ENCODE measurements at places on chromosomes 4 and X. TPM values are rescaled to one million over a fixed set of nuclear protein-coding genes. Genes with fewer than 3 reads are reported as not detected.

- DNase-seq = no peak
Observed at GRCh38 chr4:54861201-54861600, 203.4 kb downstream of the KIT start.

PABPC1L2B gene
- total RNA-seq = not detected

- DNase-seq = no peak
Observed at GRCh38 chr4:155529272-155529671, 137.4 kb upstream of the GUCY1A1 start.

DNA sequence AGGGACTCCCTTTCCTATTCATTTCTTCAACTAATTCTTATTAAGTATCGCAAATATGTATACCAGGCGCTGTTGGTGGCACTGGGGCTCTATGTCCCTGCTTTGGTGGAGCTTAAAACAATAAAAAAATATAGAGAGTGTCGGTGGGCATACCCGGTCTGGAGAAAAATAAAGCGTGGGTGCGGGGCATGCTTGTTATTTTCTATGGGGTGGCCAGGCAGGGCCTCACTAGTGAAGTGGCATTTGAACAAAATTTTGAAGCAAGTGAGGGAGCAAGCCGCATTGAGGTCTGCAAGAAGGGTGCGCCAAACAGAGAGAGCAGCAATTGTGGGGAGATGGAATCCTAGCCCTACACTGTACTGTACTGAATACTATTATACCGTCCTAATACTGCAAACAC, 565 bp upstream of the IDS start:
- DNase-seq = no peak

BTK gene
- total RNA-seq = 9.8 TPM

BEX1 gene
- not detected for total RNA-seq

MAGEB1 gene
- not detected for total RNA-seq

DNA sequence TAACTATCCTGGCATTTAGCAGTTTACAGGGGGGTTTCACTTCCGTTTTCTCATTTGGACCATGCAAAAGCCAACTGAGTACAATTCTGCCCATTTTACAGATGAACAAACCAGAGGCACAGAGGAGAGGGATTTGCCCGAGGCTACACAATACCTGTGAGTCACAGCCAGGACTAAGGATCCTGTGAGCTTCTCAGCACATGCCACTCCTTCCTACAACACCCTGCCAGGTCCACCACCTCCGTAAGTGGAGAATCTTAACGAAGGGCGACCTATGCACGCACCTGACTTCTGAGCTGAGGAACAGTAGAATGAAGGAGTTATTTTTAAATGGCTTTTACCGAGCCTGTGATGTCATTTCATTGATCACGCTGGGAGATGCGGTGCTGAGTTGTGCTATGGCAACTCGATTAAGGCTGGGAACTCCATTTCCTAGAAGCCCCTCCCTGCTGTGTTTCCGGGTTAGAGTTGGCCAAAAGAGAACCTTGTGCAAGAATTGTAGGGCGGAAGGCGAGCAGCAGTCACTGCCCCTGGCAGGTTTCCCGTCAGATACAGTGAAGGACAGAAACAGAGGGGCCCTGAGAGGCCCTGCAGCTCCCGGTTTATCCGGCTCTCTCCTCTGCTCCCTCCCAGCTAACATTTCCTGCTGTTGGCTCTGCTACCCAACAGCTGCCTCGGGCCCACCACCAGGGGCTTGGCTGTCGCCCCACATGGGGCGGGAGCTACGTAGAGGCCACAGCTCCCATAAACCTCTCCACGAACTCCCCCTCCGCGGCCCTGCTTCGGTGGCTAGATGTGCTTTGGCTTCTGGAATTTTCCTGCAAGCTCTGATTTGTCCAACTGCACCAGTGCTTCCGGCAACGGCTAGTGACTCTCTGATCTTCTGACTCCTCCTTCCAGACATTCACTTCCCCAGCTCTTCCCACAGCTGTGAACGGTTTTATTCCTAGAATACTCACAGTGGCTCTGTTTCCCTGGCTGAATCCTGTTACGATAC, 75.1 kb upstream of the USP9X start:
- peak; percentile 35 for DNase-seq

TAF7L gene
- total RNA-seq = not detected

DNA sequence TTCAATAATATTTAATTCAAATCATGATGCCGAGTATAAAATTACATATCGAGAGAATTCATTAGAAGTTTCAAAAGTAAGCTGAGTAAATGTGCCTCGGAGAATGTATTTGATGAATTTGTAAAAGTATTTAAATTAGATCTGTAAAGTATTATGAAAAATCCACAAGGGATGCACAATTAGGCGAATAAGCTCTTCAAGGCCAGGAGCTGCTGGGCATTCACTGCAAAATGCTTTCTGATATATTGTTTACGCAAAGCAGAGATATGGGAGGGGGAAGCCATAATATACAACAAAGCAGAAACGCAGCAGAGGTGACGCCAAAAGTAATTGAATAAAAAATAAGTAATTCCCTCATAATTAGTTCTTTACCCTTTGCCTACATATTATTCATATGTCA, 1121.5 kb upstream of the TENM3 start:
- DNase-seq = no peak

- DNase-seq = no peak
Observed at GRCh38 chr4:110610940-110611831, 11.7 kb downstream of the PITX2 start.

CT45A5 gene
- not detected for total RNA-seq

DNA sequence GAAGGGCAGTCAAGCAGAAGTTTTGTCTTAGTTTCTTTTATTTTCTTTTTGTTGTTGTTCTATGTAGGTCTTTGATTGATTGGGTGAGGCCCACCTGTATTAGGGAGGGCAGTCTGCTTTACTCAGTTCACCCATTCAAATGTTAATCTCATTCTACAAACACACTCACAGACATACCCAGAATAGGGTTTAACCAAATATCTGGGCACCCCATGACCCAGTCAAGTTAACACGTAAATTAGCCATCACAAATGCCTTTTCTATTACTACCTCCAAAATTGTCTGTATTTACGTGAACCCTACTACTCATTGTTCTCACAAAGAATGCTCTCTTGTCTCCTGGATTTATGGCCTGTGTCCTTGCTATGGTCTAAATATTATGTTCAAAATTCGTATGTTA, 339.7 kb downstream of the ANK2 start:
- DNase-seq = no peak

RTL3 gene
- total RNA-seq = not detected

GRCh38 chr4:13970349-13970748, 342.8 kb upstream of the BOD1L1 start:
- DNase-seq = no peak

SSX2 gene
- total RNA-seq = not detected

RAB33A gene
- 16.7 TPM for total RNA-seq

RAI2 gene
- 3.2 TPM for total RNA-seq

HTATSF1 gene
- 30.1 TPM for total RNA-seq

DNA sequence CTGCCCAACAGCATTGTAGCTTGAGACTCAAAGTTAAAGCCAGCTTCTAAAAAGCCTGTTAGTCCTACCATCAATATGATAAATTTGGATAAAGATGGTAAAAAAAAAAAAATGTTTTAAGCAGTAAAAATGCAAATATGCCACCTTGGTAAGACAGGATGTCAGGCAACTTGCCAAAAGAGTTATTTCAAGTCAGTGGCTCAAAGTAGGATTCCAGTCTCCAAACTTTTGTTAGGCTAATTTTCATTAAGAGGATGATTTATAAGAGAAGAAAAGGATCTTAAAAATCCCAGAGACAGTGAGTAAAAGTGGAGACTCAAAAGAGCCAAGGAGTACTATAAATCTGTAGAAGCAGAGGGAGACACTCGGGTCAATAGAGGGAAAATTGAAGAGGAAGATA, 47.5 kb downstream of the GASK1B start:
- no peak for DNase-seq

PRIMPOL gene
- 16.1 TPM for total RNA-seq

RBM47 gene
- total RNA-seq = 0.88 TPM

VSIG1 gene
- 37.3 TPM for total RNA-seq

- DNase-seq = no peak
Observed at GRCh38 chr4:6999172-7000086, 43.7 kb upstream of the TADA2B start.

GRCh38 chr4:177380730-177381287, 61.4 kb downstream of the AGA start:
- DNase-seq = no peak

- DNase-seq = no peak
Observed at GRCh38 chr4:181345931-181346330, 897.3 kb upstream of the TENM3 start.

- DNase-seq = no peak
Observed at GRCh38 chr4:108601106-108601505, 19.3 kb upstream of the RPL34 start.

RGN gene
- total RNA-seq = not detected

DNA sequence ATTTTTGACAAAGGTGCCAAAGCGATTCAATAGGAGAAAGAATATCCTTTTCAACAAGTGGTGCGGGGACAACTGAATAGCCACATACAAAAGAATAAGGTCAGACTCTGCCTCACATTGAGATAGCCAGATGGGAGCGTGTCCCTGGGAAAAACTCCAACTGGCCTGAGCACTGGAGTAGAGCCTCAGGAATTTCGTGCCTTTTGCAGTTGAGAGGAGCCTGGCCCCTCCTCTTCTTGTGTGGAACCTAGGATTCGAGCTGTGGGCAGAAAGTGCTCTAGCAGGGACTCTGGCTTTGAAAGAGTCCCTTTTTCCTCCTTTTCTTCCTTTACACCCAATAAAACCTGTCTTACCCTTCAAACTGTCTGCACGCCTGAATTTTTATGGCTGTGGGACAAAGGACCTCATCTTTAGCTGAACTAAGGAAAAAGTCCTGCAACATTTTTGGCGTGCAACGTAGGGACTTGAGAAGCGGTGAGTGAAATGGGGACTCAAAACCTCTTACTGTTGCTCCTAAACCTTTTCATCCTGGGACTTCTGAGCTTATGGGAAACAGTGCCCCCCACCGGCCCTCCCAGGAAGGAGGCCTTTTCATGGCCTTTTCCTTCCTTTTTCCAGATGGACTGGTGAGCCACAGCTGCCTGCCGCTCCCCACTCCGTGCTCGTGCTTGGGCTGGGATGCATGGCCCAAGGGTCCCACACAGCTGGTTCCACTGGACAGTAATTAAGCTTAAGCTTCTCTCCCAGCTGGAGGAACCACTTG, 68.6 kb downstream of the BMP15 start:
- DNase-seq = no peak

GRCh38 chr4:24070117-24070516, 180.3 kb upstream of the PPARGC1A start:
- no peak for DNase-seq

DNA sequence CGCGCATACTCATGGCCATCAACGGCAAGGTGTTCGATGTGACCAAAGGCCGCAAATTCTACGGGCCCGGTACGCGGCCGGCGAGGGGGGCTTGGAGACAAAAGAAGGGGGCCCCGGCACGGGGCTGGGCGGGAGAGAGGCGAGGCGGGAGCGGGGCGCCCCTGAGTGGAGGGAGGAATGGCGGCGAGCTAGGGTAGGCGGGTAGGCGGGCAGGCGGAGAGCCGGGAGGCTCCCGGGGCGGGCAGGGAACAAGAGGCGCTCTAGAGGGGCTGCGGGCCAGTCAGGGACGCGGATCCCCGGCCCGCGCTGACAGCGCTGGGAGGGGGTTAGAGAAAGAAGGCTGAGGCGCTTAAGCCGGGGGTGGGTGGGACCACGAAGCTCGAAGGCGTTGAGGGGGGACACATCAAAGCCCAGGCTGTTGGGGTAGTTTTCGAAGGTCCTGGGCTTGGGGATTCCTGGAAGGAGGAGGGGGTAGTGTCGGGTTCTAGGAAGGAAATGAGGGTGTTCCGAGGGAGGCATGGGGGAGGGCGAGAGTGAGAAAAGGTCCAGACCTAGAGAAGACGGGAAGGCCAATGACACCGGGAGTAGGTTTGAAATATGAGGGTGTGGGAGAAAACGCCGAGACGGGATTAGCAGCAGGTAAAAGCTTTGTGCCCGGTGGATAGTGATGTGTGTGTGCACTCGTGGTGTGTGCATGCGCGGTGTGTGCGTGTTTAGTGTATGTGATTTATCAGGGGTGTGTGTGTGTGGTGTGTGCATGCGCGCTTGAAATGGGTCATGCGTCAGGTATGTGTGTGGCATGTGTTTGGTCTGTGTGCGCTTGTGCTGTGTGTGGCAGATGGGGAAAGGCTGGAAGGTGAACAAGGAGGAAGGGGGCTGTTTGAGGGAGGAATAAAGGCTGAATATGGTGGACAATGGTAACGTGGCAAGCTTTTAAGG, 807 bp downstream of the PGRMC1 start:
- DNase-seq = peak; percentile 1

KCND1 gene
- 1.7 TPM for total RNA-seq

FAM9C gene
- not detected for total RNA-seq

SLITRK4 gene
- not detected for total RNA-seq

DNA sequence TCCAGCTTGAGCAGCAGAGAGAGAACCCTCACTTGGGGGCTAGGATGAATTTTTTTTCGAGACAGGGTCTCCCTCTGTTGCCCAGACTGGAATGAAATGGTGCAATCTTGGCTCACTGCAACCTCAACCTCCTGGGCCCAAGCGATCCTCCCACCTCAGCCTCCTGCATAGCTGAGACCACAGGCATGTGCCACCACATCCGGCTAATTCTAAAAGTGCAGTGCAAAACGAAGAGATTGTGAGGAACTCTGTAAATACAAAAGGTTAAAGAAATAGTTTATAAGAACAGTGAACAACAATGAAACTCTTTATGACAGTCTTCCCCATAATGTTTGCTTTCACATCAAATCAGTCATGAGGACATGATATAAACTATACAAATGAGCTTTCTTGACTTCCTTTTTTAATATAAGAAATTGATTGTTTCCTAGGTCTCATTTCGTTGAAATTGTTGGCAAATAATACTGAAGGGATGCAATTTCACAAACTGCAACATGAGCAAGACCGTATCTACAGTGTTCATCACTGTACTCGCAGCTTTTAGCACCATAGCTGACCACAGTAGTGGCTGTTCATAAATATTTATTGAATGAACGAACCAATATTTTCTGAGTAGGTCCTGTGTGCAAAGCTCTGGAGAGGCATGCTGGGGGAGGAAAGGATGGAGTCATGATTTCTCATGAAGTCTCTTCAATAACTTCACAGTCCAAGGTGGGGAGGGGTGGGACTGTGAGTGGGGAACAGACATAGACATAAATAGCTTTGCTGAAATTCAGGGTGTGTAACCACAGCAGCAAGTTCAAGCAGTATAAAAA, 116.1 kb downstream of the SHROOM3 start:
- no peak for DNase-seq

Data from naive thymus-derived CD8-positive, alpha-beta T cell (primary cell).